Activated T-helper 2 cell treated with anti-CD3 and anti-CD28 coated beads, Interferon-gamma antibody, Interleukin-2, Interleukin-4, amounts not matched to agents 10 μg/mL and 5 μg/mL and 100 μg/mL, durations not matched to agents 14 hours and 24 hours and 36 hours (primary cell): ENCODE measurements at places on chromosomes 11 and 22. TPM values are rescaled to one million over a fixed set of nuclear protein-coding genes. Genes with fewer than 3 reads are reported as not detected.

OR6Q1 gene
- total RNA-seq: not detected in 2 replicates

CARD10 gene
- 0.09 TPM in 1 of 2 replicates, not detected in the other for total RNA-seq

GRCh38 chr11:32576456-32576855 lies 7.2 kb upstream of the EIF3M start:
- no peaks in the 10 kb centered on the region for H3K36me3 ChIP-seq
- H3K27ac ChIP-seq: no peak overlapping the region
- peaks cover under 1% of the 10 kb centered on the region for H3K27me3 ChIP-seq
- no peak overlapping the region for H3K4me3 ChIP-seq

DNA sequence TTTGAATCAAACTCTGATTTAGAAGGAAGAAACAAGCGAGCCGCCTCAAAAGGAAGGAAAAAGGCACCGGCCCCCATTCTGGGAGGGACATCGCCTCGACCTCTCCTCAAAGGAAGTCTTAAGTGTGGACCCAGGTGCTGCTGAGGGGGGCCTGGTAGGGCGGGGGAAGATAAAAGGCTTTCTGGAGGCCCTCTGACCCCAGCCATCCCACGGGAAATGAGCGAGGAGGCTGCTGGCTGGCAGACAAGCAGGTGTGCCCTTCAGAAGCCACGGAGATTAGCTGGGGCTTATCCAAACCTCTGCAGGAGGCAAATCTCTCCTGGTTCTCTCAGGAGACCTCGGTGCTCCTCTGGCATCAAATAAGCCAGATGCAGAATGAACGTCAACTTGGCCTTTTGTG lies 171.4 kb upstream of the BLID start:
- no peaks in the 10 kb centered on the region for H3K27me3 ChIP-seq
- no peaks in the 10 kb centered on the region for H3K36me3 ChIP-seq
- H3K4me1 ChIP-seq: no peaks in the 10 kb centered on the region
- no peak overlapping the region for H3K4me3 ChIP-seq
- H3K27ac ChIP-seq: no peak overlapping the region
- no peak for DNase-seq

DNA sequence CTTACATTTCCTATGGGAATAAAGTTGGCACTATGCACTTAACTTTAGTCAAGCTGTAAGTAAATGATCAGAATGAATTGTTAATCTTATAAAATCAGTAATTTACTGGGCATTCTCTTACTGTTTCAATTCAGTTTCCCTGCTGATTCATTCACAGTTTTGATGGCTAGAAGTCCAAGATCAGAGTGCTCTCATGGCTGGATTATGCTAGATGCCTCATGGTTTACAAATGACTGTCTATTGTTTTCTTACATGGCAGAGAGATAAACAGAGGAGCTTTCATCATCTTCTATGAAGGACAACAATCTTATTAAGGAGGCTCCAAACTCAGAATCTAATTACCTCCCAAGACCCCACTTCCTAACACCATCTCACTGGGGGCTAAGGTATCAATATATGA lies 135.1 kb upstream of the CARD18 start:
- no peaks in the 10 kb centered on the region for H3K27me3 ChIP-seq
- H3K36me3 ChIP-seq: no peaks in the 10 kb centered on the region
- no peaks in the 10 kb centered on the region for H3K4me1 ChIP-seq
- DNase-seq: no peak
- H3K27ac ChIP-seq: no peak overlapping the region

- peaks cover 11% of the 10 kb centered on the region for H3K27me3 ChIP-seq
- peak; percentile 60 for DNase-seq
- H3K4me1 ChIP-seq: peaks cover 49% of the 10 kb centered on the region
- peak within 1 kb of the TSS; percentile 87 for H3K4me3 ChIP-seq
- H3K36me3 ChIP-seq: peaks cover 33% of the 10 kb centered on the region
These were observed at the start of gene CD44 for GRCh38 chr11:35138943-35139721. CD44 (plus strand) TSS chr11:35139171; CDS start chr11:35139304, 133 bp downstream.
